Stimulated activated CD8-positive, alpha-beta memory T cell treated with anti-CD3 and anti-CD28 coated beads, Interleukin-7, amount 100 ng/mL, for 24 hours (primary cell): ENCODE measurements at places on chromosomes 3 and 15.

- DNase-seq: no peak
Measured at GRCh38 chr15:38795471-38796245, 231.0 kb upstream of the RASGRP1 start.

DNA sequence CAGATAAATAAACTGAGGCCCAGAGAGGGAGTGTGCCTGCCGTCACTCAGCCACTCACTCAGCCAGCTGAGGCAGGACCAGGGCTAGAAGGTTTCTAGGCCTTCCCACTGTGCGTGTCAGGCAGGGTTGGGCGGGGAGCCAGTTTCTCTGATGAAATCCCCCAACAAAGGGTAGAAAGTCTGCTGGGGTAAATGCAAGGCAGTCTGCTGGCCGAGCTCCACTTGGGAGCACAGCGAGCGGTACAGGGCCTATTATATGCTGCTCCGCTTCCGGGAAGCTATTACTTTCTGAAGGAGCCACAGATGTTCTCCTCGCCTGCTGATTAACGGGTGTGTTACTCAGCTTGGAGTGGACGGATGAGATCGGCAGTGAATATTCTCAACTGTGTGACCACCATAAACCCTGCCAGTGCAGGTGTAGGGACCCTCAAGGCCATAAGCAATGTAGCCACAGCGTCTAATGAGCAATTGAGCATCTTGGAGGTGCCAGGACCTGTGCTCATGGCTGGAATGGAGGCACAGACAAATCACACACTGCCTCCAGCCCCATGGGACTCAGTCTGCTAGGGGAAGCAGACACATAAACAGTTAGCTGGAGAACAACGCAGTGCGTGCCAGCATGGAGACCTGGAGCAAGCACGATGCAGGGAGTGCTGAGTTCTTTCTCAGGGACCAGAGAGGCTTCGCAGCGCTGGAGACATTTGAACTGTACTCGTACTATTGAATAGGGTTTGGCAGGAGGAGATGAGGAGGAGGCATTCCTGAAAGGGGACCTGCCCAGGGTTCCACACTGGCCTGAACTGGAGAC is 42.1 kb downstream of the CORO2B start:
- DNase-seq: no peak

DNA sequence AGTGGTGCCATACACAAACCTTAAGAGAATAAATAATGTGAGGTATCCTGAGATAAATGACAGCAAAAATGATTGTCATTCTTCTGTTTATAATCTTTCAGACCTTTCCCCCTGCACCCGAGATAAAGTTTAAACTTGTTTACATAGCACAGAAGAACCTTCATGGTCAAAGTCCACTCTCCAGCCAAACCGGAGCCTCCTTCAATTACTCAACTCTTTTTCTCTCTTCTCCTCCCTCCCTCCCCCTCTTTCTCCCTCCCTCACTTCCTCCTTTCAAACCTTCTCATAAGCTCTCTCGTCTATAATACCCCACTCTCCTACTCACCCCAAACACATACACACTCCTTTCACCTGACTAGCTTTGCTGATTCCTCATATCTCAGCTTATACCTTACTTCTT is 198.9 kb downstream of the EFHB start:
- no peak for DNase-seq

DNA sequence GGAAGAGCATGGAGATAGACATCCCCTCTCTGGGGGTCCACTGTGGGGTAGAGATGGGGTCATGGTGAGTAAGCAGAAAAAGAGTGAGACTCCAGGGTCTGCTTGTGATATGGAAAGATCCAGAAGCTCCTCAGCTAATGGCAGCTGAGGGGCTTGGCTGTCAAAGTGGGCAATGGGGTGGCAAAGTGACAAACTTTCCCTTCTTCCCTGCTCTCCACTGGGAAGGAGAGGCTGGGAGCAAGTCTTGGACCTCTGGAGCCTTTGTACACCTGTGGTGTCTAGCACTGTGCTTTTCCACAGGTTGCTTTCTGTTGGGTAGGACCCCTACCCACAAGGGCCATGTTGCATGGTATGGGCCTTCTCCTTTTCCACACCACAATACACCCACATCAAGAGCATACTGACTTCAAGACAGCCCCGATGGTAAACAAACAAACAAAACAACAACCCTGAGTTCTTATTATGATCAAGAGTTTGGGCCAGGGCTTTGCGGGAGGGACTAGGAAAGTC is 3.5 kb downstream of the ITGA11 start:
- no peak for DNase-seq

- no peak for DNase-seq
Measured at GRCh38 chr3:133475245-133476010, 75.6 kb downstream of the BFSP2 start.

DNA sequence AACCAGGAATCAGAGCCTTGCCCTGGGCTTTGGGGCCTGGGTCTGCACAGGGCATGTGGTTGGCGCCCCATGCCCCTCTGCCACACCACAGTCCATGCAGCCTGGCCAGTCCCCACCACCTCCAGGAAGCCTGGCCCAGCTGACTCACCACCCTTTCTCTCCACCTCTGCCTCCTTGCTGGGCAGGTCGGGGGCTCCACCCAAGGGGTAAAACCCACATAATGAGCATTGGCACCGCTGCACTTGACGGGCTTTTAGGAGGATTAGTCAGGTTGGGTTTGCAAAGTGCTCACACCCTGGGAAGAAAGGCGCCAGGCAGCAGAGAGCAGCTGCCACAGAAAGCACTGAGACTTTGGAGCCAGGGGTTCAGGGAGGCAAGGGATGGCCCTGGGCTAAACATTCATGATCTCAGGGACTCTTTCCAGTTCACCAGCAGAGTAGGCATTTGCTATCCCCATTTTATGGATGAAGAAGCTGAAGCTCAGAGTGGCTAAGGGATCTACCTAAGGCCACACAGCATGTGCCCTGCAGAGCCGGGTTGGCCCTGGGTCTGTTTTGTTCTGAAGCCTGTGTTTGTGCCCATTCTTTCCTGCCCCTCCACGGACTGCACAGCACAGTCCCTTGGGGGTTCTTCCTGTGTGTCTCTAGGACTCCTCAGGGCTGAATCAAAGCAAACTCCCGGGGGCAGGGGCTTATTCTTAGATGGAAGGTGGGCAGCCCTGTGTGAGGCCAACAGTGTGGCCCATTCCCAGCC is 113.4 kb downstream of the ETFA start:
- DNase-seq: no peak

DNA sequence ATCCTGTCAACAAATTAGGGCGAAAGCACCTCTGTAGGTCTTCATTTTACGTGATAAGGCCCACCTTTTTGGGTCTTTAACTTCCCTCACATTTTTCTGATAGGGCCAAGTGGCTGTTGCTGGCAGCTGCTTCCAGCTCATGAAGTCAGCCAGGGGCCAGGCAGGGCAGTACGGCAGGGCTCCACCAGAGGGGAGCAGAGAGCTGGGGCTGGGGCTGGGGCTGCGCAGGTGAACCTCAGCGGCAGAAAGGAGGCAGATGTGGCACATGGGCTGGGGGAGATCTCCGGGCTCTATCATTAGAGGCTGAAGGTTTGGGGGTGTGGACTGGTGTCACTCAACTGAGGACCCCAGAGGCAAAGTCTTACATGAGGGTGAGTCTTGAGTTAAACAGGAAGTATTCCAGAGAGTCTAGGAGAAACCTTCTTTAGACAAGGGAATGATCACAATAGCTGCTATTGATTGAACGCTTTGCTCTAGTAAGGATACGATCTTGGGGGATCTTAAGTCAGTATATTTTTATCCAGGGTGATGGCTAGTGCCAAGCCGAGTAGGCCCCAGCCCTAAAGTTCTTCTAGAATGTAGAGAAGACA is 62.8 kb upstream of the MEX3B start:
- peak; percentile 59 for DNase-seq

- DNase-seq: no peak
Measured at GRCh38 chr3:58235970-58236369, 1.6 kb upstream of the ABHD6 start.

DNA sequence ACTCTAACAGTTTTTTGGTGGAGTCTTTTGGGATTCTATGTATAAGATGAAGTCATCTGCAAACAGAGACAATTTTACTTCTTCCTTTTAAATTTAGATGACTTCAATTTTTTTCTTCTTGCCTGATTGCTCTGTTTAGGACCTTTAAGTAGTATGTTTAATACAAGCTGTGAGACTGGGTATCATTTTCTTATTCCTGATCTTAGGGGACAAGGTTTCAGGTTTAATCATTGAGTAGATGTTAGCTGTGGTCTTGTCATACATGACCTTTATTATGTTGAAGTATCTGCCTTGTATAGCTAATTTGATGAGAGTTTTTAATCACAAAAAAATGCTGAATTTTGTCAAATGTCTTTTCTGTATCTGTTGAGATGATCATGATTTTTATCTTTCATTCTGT is 20.6 kb downstream of the GRM2 start:
- no peak for DNase-seq

DNA sequence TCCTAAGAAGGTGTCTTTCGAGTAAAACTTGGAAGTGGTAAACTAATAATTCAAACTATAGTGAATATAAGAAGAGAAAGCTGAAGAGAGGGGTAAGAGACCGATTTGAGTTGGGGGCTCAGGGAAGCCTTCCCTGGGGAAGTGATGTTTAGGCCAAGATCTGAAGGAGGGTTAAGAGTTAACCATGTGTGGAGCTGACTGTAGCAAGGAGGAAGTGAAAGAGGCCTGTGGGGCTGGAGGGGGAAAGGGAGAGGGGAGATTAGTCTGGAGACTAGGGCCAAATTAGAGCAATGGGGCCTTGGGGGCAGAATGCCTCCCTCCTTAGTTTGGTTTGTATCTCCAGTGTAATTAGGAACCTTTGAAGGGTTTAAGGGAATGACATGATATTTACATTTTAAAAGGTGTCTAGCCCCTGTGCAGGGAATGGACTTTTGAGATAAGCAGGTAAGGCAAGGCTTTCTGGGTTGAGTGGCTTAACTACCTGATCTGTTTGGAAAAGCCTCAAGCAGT is 2.2 kb downstream of the ZNF592 start:
- no peak for DNase-seq

DNA sequence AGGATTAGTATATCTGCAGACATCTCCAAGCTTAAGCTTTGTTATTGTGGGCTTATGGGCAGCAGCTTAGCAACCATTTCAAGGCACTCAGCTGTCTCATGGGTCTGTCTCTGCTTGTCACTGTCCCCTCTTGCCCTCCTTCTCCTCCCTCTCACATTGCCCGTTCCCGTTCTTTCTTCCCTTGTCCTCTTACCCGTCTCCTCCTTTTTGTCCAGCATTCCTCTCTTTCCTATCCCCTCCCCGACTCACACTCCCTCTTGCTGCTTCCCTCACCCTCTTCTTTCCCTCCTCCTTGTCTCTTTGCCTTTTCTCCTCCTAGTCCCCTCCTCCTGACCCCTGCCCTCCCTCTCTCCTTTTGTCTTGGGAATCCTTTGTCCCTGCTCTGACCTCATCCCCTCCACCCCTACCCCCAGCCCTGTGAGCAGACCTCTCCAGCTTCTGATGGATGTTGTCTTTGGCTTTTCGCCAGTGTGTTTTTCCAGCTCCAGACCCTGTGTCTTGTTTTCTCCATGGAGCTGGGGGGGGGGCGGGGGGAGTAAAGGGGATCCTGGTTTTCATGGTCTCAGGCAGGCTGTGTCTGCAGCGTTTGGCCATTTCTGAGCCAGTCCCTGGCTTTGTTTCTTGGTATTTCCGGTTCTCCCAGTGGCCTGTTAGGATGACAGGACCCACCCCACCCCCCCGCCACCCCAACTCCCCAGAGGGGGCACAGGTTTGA is 47.9 kb upstream of the TRAK1 start:
- no peak for DNase-seq

- DNase-seq: no peak
Measured at GRCh38 chr3:52010431-52010830, 14.7 kb upstream of the RPL29 start.

GRCh38 chr3:38260474-38260873 is 5.1 kb upstream of the SLC22A13 start:
- no peak for DNase-seq

GRCh38 chr3:78666470-78666800 is 1101.4 kb downstream of the ROBO1 start:
- DNase-seq: no peak

DNA sequence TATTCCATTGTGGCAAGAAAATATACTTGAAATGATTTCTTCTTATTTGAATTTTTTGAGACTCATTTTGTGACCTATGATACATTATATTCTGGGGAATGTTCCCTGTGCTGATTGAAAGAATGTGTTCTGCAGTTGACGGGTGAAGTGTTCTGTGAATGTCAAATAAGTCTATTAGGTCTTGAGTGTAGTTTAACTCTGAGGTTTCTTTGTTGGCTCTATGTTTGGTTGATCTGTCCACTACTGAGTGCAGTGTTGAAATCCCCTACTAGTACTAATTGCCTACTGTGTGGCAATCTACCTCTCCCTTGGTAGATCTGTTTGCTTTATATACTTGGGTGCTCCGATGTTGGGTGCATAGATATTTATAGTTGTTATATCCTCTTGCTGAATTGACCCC is 46.3 kb upstream of the VEPH1 start:
- DNase-seq: no peak

DNA sequence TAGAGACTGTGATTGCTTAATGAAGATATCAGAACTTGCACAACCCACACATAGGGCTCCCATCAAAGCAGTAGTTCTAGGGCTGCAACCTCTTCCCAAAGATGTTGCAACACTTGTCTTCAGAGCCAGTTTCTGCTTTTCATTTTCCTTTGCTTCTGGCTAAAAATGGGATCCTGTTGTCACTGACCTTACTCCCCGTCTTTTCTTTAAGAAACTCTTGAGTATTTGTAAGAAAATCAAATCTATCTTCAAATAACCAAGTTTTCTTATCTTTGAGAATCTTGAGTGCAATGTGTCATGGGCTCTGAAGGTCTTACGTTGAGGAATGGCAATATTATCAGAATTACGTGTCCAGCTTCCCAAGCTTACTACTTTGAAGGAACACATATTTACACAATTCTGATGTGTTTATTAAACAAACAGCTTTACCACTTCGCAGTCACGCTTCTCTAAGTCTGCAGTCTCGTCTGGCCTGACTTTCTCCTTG is 24.1 kb downstream of the CACNA1D start:
- no peak for DNase-seq

DNA sequence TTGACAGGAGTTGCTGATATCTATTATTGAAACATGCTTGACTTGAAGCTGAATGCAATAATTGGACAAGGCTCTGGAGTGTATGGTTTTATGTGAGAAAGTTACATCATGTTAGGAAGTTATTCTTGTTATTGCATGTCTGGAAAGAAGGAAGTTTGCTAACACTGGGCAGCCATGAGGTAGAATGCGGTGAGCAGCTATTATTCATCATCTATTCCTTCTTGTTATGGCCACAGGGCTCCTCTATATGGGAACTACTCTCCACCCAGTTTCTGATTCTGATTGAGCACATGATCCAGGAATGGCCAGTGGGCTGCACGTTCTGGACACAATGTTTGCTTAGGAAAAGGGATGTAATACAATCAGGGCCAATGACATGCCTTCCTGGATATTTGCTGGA is 37.8 kb upstream of the SCN5A start:
- no peak for DNase-seq
